ENCODE measurements at places on chromosomes 2 and 18. TPM values are rescaled to one million over a fixed set of nuclear protein-coding genes. Genes with fewer than 3 reads are reported as not detected.

DNA sequence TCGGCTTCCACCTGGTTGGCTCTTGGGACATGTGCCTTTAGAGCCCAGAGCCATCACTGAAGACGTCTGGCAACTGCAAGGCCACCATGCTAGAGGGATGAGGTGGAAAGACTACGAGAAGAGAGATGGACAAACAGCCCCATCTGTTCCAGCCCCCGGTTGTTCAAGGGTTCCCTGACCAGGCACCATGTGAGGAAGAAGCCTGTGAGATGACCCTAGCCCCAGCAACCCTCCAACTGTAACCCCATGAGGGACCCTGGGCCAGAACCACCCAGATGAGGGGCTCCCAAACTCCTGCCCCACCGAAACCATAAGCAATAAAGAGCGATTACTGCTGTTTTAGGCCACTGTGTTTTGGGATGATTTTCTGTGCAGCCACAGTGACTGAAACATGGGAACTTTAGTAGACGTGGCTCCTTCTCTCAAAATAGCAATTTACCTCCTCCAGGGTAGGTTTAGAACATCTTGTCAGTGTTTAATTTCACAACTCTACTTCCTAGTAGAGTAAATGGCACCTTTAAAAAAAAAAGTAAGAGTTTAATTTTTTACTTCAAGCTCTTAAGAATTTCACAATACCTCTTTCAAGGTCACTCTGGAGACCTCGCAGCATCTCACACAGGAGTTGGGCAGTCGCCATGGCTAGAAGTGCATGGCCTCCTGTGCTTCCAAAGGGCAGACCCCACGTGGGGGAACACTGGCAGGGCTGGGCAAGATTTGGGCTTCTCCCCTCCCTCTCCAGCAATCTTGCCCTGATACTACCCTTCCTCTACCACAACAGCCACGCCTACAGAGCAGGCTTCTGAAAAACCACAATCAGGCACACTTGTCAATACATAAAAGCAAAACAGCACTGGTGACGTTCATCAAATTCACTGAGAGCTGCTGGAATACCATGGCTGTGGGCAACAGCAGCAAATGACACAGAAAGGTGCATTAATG is 48.8 kb downstream of the TMEM163 start:
- DNase-seq: no peak

- DNase-seq: no peak
Measured at GRCh38 chr2:8258406-8258805, 423.4 kb upstream of the ID2 start.

CDH20 gene
- total RNA-seq: not detected

DNA sequence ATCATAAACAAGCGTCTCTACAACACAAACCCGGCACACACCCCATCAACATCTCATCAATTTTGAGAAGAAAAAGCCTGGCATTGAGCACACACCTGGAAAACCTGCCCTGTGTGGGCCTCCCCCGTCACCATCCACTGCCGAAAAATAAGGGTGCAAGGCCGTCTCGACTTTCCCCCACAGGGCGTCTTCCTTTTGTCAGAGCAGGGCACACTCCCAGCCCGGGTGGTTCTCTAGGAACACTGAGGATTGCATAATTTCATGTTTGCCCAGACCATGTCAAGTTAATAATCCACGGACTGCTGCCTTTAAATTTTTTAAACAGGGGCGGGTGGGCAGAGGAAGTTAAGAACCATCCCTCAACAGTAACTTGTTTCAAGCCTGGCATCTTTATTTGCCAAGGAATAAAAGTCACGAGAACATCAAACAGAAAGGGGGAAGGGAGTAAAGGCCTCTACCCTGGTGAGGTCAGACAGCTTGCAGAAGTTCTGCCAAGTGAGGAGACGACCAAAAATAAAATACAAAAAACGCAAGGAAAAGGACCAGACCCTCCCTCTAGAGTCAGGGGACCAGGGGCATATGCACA is 2.1 kb downstream of the TFCP2L1 start:
- DNase-seq: no peak

Data from GM12878 (cell line).